EL (cell line): ENCODE measurements at places on chromosomes 11 and 22.

DNA sequence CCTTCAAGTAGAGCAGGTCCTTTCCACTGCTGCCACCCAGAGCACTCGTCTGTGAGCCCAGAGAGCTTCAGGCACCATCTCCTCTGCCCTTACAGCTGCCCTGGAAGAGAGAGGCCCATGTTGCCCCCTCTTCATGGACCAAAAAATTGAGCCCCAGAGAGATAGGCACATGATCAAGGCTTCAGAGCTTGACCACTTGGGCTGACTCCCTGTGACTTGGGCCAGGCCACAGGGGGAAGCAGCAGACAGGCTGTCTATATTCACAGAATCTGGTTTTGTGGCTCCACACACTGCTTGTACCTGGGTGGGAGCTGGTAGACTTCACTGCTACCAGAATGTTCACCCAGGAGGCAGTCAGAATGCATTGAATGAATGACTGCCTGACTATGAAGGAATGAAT lies 58.2 kb downstream of the SMIM38 start:
- DNase-seq: no peak

DNA sequence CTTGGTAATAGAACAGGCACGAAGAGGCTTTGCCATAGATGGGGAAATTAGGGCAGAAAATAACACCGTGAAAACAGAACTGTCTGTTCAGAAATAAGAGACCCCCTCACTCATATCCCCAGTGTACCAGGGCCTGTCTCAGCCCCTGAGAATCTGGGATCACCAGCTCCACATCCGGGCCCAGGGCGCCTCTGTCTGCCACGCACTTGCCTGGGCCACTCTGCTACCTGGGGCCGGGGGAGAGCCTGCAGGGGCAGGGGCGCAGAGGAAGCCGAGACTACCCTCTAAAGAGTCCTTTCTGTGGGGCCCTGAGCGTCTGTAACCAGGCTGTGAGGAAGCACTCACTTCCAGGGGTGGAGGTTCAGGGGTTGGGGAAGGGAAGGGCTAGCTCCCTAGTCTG lies 19.8 kb downstream of the NECTIN1 start:
- DNase-seq: no peak

- no peak for DNase-seq
These were observed 72.4 kb upstream of the NUP50 start for GRCh38 chr22:45091254-45091854.

DNA sequence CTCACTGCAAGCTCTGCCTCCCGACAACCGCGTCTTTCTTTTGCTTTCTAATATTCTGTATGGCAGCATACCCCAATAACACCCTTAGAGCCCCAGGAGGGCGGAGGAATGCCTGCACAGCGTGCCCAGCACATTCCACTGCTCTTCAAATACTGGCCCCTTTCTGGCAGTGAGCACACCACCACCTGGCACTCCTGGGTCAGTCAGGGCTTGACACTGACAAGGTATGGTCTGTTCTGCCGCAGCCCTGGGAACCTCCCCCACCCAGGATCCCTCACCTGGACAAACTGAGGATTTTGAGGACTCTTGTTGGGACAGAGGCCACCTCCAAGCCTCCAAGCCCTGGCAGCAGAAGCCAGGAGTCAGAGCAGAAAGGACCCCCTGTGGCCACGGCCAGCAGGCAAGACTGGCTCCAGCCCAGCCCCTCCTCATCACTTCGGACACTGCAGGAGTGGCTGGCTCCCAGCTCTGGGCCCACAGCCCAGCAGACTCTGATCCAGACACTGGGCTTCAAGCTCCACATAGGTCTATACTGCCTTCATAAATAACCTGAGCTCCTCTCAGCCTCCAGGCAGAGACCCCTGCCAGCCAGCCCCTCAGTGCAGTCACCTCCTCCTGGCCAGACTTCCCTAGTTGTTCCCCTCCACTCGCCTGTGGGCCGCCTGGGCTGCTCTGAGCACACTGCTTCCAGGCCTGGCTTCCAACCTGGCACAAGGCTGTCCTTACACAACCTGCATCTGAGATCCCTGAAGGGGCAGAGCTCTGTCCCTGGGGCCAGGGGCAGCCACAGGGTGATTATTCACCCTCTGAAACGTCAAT lies 14.5 kb downstream of the CARS1 start:
- DNase-seq: no peak

DNA sequence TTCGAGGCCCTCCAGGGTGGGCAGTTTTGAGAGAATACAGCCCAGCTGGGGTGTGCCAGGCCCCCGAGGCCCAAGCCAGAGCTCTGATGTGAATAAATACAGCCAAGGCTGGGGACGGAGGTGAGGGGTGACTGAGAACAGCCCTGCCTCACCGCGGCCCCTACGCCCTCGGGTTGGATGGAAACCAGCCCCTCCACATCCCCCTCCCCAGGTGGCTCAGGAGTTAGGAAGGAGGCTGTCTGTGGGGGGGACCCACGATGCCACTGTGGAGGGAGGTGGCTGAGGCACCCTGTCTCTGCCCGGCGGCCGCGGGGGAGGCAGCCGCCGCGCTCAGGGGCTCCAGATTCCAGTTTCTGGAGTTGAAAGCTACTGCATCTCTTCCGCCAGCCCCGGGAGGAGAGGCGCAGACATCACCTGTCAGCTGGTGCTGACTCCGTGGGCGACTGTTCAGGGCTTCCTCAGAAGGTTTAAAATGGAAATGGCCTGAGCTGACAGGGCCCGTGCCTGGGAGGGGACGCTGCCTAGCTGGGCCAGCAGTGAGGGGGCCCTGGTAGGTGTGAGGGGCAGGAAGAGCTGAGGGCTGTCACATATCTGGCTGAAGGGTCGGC lies 1.4 kb downstream of the FLRT1 start:
- DNase-seq: no peak

- no peak for DNase-seq
These were observed 186.0 kb upstream of the ANO5 start for GRCh38 chr11:22006901-22007300.
